ENCODE measurements at places on chromosomes 2 and 18.

- no peak for DNase-seq
Observed at GRCh38 chr2:236143811-236144210, 24.4 kb downstream of the GBX2 start.

DNA sequence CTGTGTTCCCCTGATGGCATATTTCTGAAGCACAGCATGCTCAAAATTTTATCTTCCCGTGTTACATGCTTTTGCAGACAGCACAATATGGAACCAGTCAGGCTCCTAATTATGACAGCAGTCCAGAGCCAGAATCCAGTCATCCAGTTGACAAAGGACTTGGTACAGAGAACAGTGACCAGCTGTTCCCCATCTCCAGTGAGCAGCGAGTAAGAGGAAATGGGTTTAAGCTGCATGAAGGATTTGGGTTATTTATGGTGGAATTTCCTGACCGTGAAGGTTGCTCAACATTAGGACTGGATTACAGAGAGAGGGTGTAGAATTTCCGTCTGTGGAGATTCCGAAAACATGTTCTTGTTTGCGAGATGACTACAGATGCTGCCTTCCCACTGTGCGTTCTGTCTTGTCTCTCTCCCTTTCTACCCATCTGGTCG lies 24.4 kb downstream of the SGPP2 start:
- no peak for DNase-seq

DNA sequence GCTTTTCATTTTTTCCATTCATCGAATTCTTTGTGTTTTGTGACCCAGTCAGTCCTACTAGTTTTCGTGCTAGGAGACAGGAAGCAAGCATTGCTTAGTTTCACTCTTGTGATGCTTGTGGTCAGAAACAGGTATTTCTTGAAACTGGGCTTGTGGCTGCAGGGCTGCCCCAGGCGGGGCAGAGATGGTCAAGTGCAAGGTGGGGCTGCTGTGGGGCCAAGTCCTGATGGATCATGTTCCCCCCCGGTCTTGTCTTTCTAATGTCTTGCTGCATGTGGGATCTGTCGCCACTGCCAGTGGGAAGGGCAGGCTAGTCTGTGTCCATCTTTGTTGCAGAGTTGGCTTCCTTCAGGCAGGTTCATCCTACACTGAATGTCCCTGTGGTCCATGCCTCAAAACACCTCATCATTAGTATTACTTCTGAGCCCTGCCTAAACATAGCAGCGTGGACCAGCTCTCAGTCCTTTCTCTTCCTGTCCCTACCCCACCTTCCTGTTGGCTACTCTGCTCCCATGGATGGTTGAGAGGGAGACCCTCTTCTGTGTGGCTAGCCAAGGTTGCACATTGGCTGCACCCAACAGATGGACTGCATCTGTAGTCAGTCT lies 38.7 kb downstream of the INPP4A start:
- DNase-seq = no peak

DNA sequence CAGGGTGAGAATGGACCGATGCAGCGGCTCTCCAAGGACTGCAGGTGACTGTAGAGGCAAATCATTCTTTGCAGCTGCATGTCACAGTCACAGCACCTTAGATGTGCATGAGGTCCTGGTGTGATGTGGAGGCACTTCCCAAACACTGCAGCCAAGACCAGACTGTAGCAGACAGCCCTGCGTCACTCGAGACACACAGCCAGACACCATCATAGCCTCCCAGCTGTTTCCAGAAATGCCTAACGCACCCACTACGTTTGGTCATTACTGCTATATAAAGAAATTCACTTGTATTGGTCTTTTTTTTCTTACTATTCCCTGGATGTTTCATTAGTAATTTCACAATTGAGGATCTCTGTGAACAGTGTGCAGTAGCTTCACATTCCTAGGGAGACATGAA lies 60.9 kb downstream of the SH3YL1 start:
- DNase-seq = no peak

GRCh38 chr2:70691497-70692140 lies 76.4 kb downstream of the ADD2 start:
- no peak for DNase-seq
